ENCODE measurements at places on chromosomes 16 and 17.

DNA sequence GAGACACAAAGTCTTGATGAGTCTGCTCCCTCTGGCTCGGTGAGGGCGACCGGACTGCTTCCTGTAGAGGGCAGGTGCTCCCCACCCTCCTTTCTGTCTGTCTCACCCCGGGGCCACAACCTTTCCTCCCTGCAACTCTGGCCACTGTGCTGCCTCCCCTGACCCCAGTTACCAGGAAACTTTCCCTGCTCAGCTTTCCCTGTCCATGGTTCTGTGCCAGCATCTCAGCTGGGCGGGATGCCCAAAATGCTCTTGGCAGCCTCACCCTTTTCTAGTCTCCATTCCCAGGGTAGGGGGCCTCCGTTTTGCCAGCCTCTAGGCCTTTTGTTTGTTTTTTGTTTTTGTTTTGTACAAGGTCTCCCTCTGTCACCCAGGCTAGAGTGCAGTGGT lies 1.4 kb downstream of the PLD2 start:
- no peak for DNase-seq

DNA sequence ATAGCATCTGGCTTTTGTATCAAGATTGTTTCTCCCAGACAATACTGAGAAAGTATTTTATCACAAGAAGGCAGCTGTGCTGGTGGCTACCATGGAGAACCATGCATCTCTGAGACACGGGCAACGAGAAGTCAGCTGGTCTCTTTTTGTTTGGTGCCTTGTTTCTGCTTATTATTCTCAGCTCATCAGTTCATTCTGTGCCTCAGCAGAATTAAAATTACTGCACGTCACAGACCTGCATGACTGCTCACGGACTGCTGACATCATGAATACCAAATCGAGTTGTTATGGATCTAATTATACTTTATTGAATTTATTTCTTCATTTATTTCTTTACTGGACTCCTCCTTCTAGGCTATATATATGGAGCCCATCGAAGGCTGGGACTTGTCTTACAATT lies 19.0 kb upstream of the PMP22 start:
- DNase-seq: no peak

DNA sequence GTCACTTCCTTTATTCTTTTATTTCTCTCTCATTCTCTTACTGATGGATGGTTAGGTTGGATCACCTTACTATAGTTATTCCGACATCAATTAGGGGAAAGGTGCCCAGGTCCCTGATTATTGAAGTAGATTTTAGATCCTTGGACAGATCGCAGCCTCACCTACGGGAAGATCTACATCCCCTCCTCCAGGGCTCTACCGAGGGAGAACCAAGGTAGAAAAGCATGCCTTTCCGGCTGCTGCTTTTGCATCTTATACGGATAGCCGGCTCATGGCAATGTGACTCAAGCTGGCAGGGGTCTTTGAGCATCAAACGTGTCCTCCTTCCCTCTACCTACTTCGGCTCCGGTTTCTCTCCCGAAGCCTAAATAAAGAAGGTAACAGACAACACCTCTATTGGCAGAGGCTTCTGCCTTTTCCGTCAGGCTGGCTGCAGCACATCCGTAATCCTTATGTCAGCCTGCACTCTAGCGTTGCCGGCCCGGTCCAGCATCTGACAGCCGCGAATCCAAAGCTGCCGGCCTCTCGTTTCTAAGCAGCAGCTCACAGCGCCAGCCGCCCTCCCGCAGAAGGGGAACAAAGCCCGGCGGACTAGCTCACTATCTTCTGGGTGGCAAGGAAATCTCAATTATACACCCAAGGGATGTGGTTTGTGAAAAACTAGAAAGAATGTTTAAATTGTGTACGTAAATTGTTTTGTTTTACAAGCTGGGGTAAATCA lies 46.9 kb downstream of the IRX6 start:
- DNase-seq: no peak

- DNase-seq: no peak
Measured at GRCh38 chr16:53855511-53855910, 151.6 kb downstream of the FTO start.

DNA sequence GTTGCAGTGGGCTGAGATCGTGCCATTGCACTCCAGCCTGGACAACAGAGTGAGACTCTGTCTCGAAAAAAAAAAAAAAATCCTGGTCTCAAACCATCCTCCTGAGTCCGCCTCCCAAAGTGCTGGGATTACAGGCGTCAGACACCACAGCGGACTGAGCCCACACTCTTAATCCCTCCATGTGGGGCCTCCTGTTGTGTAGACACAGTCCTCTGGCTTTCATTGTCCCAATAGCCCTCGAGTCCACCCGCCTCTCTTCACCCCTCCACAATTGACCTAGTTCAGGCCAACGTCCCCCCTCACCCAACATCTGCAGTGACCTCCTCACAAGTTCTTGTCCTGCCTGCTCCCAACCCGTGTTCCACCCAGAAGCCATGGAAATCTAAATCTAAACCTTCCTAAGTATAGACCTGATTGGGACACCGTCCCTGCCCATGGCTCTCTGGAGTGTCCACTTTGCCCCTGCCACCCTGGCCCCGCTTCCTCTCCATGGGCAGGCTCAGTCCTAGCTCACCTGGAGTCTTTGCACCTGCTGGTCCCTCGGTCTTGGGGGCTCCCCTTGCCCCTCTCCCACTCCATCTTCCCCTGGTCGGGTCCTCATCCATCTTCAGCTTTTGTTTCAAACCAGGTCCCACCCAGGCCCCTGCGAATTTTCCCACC lies 46.7 kb downstream of the HAPSTR1 start:
- DNase-seq: no peak

DNA sequence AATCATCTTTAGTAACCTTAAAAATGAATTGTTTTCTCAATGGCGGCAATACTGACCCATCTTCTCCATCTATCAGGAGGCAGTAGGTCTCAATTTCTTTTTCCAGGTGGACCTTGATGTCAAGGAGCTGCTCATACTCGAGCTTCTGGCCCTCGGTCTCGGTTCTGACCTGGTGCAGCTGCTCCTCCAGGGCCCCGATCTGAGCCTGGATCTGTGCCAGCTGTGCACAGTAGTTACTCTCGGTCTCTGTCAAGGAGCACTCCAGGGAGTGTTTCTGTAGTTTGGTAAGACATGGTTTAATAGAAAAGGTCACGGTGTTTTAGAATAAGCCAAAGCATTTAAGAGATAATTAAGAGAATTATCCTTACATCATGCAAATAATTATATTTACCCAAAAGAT lies 4.9 kb downstream of the KRT27 start:
- no peak for DNase-seq

GRCh38 chr17:740240-741017 lies 8.0 kb downstream of the TLCD3A start:
- no peak for DNase-seq

- DNase-seq: no peak
Measured at GRCh38 chr16:89383095-89384003, 107.0 kb downstream of the ANKRD11 start.

DNA sequence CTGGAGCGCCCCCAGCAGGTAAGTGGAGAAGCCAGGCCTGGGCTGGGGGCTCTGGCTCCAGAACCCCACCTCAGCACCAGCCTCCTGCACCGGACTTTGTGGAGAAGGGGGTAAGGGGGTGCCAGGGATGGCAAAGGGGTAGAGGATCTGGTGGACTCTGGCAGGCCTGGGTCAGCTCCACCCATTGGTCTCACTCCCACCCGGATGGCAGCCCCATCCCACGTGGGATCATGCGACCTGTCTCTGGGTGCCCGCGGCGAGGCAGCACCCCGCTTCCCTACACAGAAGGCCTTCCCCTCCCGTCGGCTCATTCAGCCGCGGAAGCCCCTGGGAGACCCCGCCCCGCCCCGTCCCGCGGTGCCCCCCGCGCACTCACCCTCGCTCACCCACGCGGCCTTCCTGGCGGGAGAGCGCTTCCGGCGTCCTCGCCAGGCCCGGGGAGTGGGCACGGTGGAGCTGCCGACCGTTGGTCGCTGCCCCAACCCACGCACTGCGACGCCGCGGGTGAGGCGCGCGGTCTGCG lies 498 bp upstream of the PLEKHG4 start:
- no peak for DNase-seq

- no peak for DNase-seq
Measured at GRCh38 chr16:54542805-54543505, 256.4 kb upstream of the IRX3 start.

DNA sequence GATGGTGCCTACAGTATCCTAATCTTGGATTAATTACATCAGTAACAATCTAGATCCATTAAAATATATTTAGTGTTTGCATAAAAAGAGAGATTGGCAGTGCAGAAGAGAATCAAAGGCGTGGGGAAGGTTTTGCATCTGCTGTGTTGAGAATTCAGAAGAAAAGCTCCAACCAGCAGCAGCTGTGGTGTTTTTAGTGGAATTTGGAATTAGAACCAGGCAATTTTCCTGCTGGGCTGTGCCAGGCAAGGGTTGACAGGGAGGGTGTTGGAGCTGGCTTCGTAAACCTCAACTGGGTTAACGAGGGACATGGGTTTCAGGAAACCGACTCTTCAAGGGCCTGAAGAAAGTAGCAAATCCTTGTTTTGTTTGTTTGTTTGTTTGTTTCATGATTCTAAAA lies 107.8 kb upstream of the WSCD1 start:
- DNase-seq: no peak

DNA sequence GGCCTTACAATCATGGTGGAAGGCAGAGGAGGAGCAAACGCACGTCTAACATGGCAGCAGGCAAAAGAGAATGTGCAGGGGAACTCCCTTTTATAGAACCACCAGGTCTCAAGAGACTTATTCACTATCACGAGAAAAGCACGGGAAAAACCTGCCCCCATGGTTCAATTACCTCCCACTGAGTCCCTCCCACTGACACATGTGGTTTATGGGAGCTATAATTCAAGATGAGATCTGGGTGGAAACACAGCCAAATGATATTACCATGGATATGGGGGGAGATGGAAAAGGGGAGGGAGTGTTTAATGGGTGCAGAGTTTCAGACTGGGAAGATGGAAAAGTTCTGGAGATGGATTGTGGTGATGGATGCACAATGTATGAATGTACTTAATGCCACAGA lies 23.0 kb downstream of the TEKT5 start:
- no peak for DNase-seq

DNA sequence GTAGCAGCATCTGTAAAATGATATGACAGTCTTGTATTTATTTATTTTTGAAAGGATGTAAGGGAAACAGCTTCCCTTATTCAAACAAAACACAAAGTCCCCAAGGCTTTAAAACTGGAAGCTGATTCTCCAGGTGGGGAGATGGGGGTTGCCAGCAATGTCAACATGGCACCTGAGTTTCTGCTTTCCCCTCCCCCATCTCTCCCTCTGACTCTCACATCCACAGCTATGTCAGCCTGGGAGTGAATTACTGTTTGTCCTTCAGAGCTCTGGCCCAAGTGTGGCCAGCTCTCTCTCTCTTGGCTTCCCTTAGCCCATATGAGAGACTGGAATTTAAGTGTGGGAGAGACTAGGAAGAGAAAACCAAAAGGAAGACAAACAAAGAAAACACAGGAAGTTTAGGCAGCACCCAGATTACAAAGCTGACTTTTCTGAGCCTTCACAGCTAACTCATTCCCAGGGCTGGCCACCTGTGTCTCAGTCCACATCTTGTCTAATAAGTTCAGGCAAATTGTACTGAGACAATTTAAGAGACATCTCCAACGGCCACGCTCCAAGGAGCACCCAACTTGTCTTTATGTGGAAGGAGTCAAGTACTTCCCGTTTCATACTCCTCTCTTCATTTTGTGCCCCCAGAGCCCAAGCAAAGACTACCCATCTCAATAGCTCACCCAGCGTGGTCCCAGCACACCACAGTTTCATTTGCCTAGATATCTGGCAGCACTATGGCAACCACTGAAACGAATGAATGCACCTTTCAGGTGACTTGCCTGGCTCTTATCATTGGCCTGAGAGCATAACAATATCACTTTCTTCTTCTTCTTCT lies 69.2 kb downstream of the SOX9 start:
- no peak for DNase-seq

GRCh38 chr17:34291721-34292348 lies 6.3 kb downstream of the CCL11 start:
- DNase-seq: no peak

GRCh38 chr17:54269881-54270280 lies 447.2 kb downstream of the KIF2B start:
- no peak for DNase-seq

- no peak for DNase-seq
Measured at GRCh38 chr16:69329369-69330285, 761 bp downstream of the PDF start.

DNA sequence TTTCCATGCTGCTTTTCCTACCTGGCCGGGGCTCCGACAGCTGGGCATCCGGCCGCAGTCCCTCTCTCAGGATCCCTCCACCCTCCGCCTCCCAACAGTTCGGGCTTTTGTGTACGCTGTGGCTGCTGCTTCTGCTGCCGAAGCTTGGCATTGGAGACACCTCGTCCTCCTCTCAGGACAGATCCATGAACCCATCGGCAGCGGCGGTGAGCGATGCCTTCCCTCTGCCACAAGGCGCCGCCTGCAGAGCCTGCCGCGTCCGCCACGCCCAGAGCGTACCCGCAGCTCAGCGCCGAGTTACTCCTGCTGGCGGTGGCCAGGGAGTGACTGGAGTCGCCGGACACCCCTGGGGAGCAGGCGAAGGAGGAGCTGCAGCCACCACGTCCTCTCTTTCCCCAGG lies 2032.8 kb downstream of the TP53TG3F start:
- DNase-seq: no peak

- DNase-seq: no peak
Measured at GRCh38 chr17:82386255-82386831, 14.8 kb downstream of the UTS2R start.

GRCh38 chr17:65820811-65821210 lies 259.4 kb upstream of the AXIN2 start:
- no peak for DNase-seq

DNA sequence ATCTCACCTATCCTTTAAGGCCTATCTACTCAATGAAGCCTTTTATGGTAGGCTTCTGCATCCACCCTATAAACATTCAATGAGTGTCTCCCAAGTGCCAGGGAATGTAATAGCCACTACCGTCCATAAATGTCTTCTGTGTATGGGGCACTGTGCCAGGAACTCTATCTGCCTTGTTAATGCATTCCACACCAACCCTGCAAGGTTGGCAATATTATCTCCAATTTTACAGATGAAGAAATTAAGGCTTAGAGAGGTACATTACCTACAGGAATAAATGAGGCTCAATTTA lies 20.0 kb downstream of the MAP3K14 start:
- no peak for DNase-seq

- DNase-seq: no peak
Measured at GRCh38 chr16:10130538-10130937, 51.7 kb downstream of the GRIN2A start.

All from SK-N-MC (cell line).